ENCODE measurements at places on chromosomes 2 and 18.

- no peak for DNase-seq
These were observed 100.6 kb downstream of the UPP2 start for GRCh38 chr2:158202161-158202815.

DNA sequence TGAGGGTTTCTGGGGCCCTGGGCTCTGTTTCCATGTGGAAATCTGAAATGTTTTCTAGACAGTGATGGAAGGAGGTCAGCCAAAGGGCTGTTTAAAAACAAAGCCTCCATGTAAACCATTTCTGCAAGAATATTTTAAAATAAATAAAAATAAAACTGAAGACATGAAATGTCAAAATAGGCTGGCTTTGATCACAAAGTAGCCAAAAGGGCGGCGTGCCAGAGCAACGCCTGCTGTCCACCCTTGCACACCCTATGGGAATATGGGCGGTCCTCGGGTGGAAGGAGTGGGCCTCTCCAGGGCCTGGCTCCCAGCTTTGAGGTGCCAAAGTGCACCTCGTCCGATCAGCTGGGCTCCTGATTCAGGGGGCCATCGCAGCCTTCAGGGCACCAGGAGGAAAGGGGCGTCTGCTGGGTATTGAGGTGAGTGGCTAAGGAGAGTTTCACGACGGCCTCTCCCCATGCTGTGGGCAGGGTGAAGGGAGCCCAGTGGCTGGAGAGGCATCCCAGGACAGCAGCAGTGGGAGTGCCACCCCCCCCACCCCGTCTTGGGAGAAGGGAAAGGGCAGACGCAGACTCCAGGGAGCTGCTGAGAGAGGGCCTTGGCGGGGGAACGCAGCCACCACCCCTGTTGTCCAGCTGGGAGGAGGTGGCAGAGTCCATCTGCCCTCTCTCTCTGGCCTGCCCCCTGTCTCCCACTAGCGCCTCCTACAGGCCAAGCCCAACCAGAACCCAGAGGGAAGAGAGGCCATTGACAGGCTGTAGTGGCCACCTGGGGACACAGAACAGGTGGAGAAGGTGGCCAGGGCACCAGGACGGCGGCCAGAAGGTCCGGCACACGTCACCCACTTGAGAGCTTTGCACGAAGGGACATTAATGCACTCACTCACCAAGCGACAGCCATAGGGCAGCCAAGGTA lies 5.7 kb upstream of the ERFE start:
- no peak for DNase-seq

DNA sequence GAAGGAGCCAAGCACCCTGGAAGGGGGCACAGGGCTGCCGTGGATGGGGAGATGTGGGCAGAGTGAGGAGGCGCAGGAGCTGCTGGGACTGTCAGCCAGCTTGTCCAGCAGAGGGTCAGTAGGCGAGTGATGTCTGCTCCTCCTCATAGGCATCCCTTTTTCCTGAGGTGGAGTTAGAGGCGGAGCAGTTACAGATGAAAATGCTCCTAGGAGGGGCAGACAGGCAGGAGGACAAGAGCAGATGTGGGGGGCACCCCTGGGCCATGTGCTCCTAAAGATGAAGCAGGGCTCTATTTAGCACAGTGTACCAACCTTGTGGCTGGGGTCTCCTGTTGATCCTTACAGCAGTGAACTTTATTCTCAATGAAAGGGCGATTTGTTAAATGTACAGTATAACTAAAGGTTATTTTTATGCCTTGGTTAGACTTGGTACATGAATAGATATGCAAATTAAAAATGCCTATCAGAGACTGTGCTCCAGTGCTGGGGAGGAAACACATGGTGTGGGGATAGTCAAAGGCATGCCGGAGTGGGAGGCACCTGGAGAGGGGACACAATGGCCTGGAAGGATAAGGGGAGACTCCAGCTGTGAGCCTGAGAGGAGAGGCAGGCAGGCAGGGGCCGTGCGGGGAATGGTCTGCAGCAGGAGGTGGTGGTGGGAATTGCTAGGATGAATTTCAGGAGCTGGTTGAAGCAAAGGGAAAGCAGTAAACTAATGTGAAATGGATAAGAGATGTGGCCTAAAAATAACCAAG lies 175.3 kb downstream of the CLIP4 start:
- DNase-seq = no peak

DNA sequence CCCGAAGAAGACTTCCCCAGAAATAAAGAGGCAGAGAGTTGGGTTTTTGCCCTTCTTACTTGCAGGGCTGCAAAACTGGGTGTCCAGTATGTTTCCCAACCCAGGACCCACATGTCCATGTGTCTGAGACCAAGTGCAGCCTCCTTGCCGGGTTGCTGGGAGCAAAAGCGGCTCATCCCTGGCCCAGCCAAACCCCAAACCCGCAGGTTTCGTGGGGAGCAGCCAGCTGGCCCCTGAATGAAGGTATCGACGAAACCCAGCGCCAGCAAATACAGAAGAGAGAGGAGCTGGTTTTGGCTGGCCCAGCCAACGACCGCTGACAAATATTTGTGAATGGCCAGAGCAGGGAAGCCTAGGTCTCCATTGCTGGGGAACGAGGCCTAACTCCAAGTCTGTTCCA lies 197.1 kb downstream of the SMAD7 start:
- no peak for DNase-seq

DNA sequence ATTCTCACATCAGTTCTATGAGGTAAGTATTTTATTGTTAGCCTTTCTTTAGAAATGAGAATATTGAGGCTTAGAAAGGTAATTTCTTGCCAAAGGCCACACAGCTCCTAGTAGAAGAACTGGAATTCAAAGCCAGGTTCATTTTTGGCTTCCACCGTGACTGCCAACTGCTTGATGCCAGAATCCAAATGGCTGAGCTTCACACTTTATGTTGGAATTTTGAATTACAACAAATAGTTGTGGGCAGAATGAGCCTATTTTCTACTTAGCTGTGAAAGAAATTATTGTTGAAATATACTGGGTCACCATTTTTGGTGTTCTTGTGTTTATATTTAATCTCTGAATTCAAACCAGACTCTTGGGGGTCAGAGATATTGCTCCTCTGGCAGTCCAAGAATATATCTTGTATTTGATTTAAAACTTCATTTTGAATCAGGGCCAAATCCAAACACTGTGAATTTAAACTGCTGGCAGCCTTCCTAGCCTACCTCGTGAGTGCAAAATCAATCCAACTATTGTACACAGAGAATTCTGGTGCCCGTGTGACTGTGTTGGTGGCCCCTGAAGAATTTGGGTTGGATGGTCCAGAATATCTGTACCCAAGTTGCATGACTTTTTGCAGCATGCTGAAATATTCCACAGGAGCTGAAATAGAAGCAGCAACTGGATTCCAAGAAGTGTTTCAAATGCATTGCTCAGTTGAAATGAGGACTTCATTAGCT lies 35.6 kb upstream of the LPIN1 start:
- DNase-seq = peak; percentile 53

GRCh38 chr2:28231110-28231631 lies 161.5 kb upstream of the FOSL2 start:
- DNase-seq = no peak

DNA sequence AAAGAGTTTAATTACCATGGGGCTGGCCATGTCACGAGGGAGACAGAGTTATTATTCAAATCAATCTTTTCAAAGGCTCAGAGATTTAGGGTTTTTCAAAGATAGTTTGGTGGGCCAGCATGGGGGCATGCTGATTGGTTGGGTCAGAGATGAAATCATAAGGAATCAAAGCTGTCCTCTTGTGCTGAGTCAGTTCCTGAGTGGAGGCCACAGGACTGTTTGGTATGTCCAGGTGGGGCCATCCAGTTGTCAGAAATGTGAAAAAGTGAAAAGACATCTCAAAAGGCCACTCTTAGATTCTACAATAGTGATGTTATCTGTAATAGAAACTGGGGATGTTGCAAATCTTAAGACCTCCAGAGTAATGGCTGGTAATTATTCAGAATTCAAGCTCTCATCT lies 288.6 kb downstream of the EN1 start:
- no peak for DNase-seq

- DNase-seq = no peak
These were observed 2.8 kb downstream of the IRS1 start for GRCh38 chr2:226796840-226797288.

DNA sequence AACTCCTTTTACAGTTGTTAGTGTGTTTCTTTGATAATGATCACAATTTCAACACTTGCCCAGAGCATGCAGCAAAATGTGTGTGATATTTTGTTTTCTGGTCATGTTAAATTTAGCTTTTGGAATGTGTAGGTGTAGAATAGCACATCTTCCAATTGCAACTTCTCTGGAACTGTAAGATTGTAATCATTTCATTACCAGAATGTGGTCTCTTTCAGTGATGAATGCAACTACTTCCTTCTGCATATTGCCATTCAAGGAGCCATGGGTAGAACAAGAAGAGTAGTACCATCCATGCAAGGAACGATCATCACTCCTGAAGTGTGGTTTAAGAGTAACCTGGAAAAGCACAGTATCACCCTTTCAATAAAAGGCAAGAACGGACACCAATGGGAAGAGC lies 548.8 kb upstream of the ZNF804A start:
- no peak for DNase-seq

DNA sequence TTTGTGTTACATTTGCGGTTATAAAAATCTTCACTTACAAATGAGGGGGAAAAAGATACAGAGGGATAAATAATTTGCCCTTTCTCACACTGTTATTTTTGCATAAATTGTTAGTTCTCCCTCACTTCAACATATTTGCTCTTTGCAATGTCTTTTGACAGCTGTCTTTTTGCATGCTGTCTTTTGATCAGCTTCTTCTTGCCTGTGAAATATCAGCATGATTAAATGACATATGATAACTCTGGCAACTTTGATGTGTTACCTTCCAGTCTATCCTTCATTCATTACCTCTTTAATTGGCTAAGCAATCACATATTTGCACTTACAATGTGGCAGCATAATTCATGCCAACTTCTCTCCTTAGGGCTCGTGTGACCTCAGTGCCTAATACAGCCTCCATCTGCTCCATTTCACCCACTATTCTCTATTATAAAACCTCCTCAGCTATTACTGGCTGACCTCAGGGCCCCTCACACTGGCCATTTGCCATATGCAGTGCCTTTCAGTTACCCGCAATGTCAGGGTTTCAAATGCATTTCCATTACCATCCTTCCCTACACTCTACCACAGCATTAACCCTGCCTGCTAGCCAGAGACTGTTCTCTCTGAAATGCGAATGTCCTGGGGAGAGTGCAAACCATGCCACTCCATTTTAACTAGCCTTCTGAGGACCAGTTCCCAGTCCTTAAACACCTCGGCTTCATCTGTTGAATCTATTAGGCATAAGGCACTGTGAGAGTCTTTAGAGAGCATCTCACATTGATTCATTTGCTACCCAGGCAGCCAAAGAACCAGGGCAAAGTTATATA lies 1056.6 kb upstream of the CHAC2 start:
- DNase-seq = no peak

DNA sequence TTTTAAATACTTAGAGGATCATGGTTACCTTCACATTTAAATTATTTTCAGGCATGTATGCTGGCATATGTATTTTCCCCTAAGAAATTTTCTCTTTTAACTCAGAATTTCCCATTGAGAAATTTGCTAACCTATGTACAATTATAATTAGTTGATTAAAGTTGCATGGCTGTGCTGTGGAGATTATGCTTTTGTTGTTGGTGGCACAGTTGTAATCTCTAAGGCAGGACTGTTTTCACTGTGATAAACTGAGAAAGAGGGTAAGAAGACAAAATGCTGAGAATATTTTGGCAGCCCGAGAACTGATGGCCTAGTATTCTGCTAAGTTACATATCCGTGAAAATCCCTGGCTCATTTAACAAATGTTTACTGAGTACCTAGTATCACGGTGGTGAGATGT lies 1.4 kb downstream of the VRK2 start:
- DNase-seq = no peak

GRCh38 chr2:239178954-239179353 lies 221.9 kb downstream of the HDAC4 start:
- no peak for DNase-seq

DNA sequence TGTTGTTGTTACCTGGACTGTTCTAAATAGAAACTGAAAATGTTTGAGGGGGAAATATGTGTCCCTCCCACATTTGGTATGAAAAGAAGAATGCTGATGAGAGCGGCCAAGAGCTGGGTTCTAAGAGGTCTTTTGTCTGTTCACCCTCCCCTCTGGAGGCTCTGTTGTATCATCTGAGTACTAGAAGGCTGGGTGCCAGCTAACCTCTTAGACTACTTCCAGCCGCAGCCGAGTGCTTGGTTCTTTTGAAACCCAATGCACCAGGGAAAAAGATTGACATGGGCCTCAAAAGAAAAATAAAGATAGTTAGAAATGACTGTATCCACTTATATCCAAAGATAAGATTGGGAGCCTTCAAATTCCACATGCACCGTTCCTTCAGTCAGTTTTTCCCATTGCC lies 255.9 kb downstream of the TXNL1 start:
- DNase-seq = peak; percentile 93

GRCh38 chr2:179965291-179966258 lies 41.5 kb downstream of the CWC22 start:
- no peak for DNase-seq

DNA sequence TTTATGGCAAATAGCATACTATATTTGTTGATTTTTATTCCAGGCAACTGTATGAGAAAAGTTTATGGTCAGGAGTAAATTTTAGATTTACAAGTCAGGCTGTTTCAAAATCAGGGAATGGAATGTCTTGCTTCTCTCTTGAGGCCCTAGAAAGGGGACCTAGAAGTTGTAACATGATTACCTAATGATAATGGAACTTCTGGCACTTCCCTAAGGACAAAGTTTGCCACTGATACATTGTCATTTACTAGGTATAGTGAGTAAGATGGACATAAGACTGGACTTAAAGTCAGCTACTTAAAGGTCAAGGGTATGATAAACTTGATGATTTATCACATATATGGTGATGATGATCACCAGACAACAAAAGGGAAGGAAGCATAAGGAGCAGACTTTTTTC lies 103.3 kb upstream of the VRK2 start:
- DNase-seq = no peak

GRCh38 chr2:152529420-152530115 lies 187.7 kb downstream of the PRPF40A start:
- no peak for DNase-seq
